ENCODE measurements at places on chromosomes 6 and 20. TPM values are rescaled to one million over a fixed set of nuclear protein-coding genes. Genes with fewer than 3 reads are reported as not detected.
A peak's percentile ranks its signal among the peaks of the same experiment; 100 is the strongest.

MRPS18A gene
- polyA plus RNA-seq = 57.0 TPM

DNA sequence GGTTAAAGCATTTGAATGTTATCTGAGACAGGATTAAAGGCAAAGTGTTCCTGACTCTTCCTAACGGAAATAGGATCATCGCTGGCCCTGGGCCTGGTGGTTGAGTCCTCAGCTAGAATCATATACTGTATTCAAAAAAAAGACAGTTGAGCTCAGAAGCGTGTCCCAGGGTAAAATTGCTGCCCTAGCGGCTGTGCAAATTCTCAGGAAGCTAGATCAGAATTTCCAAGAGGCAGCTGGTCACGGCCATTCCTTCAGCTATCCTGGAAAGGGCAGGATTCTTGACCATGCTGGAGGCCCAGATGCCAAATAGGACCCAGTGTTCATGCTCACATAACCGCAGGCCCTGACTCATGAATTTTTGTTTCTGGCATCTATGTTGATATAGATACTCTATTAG is 67.4 kb downstream of the STMND1 start:
- no peak for DNase-seq

ABHD16B gene
- polyA plus RNA-seq = not detected

APOM gene
- 6.8 TPM for polyA plus RNA-seq

- no peak for DNase-seq
These were observed 203.9 kb downstream of the ASCC3 start for GRCh38 chr6:100677240-100677639.

UCKL1 gene
- polyA plus RNA-seq = 70.3 TPM

GRCh38 chr6:40414617-40415016 is 172.5 kb downstream of the LRFN2 start:
- DNase-seq = no peak

DNA sequence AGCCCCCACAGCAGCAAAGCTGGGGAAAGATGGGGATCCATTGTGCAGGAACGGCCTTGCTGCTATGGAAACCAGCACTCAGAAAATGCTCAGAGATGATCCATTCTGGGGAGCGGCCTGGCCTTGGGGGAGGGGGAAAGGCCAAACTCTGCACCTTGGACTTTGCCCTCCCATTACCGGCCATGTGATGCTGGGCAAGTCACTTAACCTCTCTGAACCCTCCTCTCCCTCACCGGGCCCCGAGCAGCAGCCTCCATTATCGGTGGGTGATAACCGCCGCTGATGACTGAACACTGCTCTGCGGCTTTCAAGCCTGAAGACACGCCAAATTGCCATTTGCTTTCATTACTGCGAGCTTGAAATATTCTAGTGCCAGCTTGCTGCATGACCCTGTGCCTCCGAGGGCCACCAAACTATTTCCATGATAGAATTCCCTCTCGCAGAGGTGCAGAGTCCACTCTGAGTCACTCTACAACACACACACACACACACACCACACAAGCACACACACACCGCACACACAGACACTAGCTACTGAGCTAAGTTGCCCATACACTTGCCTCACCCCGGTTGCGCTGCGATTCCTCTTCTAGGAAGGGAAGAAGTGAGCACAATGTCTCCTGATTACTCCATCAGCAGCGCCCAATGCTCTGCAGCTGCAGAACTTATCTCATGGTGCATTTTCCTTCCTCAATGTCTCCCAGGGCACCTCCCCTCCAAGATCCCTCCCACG is 20.6 kb upstream of the SIRPA start:
- no peak for DNase-seq

GRCh38 chr6:84926189-84927155 is 162.1 kb upstream of the TBX18 start:
- no peak for DNase-seq

DNA sequence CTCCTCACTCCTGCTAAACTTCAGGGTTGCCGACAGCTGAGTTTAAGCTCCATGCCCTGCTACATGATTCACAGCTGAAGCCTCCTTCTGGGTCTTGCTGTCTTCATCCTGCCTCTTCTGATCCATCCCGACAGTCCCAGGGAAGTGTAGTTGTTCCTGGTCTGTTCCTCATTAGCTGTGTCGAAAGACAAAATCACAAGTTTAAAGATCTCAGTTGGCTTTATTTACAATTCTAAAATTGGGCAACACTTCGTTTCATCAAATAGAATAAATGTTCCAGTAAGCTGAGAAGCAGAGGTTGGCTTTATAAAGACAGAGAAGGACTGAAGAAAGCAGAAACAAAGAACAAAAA is 4.1 kb upstream of the SLC2A10 start:
- DNase-seq = no peak

DNA sequence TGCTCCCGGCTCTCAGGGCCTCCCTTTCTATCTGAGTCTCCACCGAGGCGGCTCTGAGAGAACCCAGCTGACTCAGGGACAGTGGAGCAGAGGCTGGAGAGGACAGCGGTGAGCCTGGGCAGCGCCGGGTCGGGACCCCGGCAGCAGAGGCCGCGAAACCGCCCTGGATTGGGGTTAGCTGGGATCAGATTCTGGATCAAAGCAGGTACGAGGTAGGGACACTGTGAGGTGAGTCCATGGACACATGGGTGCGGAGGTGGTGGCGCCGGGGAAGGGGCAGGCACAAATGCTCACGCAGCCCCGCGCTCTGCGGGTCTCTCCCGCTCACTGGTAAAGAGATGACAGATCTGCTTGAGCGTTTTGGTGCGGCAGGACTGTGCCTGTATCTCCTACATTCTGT is 146.4 kb upstream of the GGTLC1 start:
- no peak for DNase-seq

GRCh38 chr6:168095171-168095691 is 16.2 kb upstream of the FRMD1 start:
- no peak for DNase-seq

- DNase-seq = no peak
These were observed 16.2 kb downstream of the USP49 start for GRCh38 chr6:41878961-41879405.

LPA gene
- polyA plus RNA-seq = not detected

- peak; percentile 65 for DNase-seq
These were observed 3.2 kb downstream of the MARCKS start for GRCh38 chr6:113860181-113860955.

GRCh38 chr6:39892490-39893129 is 41.7 kb downstream of the MOCS1 start:
- peak; percentile 85 for DNase-seq

CD24 gene
- 5.9 TPM for polyA plus RNA-seq

DNA sequence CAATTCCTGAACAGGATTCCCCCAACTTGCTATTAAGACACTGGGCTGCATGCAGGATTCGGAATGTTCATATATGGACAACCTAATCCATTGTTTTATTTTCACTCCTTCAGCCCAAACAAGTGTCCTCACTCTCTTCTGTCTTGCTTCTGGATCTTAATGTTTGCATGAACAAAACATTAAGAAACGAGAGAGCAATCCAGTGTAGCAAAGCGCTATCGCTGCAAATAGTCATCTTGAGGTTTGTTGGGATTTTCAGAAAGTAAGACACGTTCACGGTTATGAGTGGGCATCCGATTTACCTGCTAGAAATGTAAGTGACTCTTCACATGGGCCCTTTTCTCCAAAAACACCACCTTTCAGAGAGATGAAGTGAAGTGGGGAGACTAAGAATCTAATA is 156.4 kb downstream of the MBOAT1 start:
- no peak for DNase-seq

CDC40 gene
- polyA plus RNA-seq = 7.4 TPM

DNA sequence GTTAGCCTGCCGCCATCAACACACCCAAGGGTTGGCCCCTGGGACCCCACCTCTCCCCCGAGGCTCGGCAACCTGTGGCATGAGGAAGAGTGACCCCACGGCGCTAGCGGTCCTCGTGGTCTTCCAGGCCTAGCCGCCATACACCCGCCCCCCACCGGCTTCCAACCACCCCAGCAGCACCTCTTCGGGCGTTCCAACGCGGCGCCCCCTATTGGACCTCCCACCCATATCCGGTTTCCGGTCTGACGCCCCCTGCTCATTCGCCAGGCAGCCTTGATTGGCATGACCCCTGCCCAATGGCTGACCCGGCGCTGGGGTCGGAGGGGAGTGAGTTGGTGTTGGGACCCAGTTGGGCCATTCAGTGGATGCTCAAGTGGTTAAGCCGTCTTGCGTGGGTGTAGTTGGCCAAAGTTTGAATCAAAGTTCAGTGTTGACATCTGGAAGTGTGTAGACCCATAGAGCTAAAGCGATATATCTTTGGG is at the start of gene GNAS-AS1:
GNAS-AS1 (minus strand) TSS at position 210 of the 482 bp plus-strand sequence.
- peak; percentile 95 for DNase-seq

KHDRBS2 gene
- polyA plus RNA-seq = not detected

GSTA2 gene
- not detected for polyA plus RNA-seq

GRCh38 chr6:4640139-4640538 is 136.1 kb upstream of the CDYL start:
- DNase-seq = no peak

GRCh38 chr6:31186052-31186734 is 15.7 kb upstream of the POU5F1 start:
- DNase-seq = no peak

- DNase-seq = peak; percentile 80
These were observed 107.8 kb downstream of the ZFP64 start for GRCh38 chr20:52083627-52084232.

DNA sequence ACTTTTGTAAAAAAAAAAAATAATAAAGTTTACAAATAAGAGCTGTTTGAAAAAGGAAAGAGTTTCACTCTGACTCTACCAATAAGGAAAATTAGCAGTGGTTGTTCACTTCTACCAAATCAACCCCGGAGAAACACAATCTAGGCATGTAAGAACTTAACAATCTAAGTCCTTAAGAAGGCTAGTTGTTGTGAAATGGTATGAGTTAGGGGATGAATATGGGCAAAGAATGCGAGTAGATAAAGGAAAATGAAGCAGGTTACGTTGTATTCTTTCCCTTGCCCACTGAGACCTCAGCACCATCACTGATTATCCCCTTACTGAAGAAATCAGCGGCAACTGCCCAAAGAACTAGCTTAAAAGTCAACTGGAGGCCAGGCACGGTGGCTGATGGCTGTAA is 15.4 kb downstream of the MOCS1 start:
- DNase-seq = no peak

DNA sequence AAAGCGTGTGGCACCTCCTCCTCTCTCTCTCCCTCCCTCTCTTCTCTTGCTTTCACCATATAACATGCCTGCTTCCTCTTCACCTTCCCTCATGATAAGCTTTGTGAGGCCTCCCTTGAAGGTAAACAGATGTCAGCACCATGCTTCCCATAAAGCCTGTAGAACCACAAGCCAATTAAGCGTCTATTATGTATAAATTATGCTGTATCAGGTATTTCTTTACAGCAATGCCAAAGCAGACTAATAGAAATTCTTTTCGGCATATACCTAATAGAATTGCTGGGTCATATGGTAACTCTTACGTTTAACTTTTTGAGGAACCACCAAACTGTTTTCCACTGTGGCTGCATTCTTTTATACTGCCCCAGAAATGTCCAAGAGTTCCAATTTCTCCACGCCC is 75.0 kb downstream of the SYCP2 start:
- no peak for DNase-seq
